ENCODE measurements at places on chromosomes 16 and 17.
A peak's percentile ranks its signal among the peaks of the same experiment; 100 is the strongest.

DNA sequence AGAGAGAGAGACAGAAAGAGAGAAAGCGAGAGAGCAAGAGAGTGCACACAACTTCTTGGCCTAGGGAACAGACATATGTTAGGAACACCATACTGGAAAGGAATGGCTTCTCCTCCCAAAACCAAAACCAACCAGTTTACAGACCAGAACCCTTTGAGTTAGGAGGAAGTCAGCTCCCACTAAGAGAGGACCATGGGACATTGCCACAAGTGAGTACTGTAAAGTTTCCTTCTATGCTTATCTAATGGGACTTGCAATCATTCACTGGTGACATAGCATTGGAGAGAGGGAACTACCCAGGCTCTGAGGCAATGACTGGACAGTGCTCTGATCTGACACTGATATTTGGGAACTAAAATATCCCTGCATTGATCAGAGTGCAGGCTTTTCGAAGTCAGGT is 32.4 kb downstream of the TBC1D3B start:
- DNase-seq, result no peak

- DNase-seq, result no peak
These were observed 82.5 kb downstream of the PCTP start for GRCh38 chr17:55833306-55833705.

- peak; percentile 67 for DNase-seq
These were observed 8.3 kb upstream of the LPCAT2 start for GRCh38 chr16:55500530-55501011.

DNA sequence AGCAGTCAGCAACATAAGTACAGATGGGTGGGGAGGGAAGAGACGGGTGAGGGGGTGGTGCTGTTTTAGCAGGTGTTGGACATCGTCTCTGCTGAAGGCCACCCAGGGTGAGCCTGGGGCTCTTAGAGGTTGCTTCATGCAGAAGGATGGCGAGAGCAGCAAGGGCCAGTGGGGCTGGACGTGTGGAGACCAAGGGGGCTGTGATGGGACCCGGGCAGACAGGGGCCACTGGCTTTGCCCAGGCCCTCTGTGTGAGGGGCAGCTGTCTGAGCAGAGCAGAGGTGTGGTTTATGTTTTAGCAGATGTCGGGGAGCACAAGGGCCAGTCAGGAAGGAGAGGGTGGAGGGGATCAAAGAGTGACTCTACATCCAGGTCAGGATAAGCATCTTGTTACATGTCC is 4.8 kb downstream of the NARF start:
- no peak for DNase-seq
